ENCODE measurements at places on chromosomes 1 and 21. TPM values are rescaled to one million over a fixed set of nuclear protein-coding genes. Genes with fewer than 3 reads are reported as not detected.

The PADI2 gene
- 2.1 TPM for total RNA-seq

The RBP7 gene
- not detected for total RNA-seq

The TNNT2 gene
- not detected for total RNA-seq

The FAM163A gene
- 0.36 TPM for total RNA-seq

Data from cerebellum (tissue), 4 donors.